SK-N-SH treated with all-trans-retinoic acid at 6 μM for 48 hours (cell line): ENCODE measurements at places on chromosomes 11 and 22.

DNA sequence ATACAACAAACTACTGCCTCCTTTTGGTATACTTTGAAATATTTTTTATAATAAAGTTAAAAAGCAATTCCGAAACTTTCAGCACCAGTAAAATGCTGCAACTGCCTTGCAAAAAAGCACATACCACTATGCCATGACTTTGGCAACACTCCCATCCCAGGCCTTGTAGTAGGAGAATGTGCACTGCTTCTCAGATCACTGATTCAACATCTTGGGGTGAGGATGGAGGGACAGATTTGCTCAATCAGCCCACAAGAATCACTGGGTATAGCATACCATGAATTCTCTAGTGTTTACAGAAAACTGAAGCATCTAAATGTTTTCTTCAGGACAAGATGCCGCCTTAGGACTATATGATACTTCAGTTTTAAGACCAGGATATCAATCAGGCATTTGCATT, 14.9 kb downstream of the EIF4ENIF1 start:
- peak; percentile 30; the same call in 2 of the 3 replicates for ATAC-seq

DNA sequence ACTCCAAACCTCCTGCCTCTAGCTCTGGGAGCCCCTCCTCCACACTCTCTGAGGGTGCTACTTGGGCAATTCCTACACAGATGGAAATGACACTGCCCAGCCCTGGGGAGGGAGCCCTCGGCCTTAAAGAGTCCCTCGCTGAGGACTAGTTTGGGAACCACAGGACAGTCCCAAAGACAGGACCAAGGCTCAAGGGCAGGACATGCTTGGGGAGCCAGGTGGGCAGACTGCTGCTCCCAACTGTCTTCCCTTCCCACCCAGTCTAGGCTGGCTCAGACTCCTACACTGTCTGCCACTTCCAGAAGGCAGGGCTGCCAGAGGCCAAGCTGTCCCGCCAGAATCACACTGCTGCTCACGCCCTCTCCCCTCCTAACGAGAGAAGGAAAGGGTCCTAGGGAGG, 9.8 kb downstream of the ARRB1 start:
- no peak for ATAC-seq

GRCh38 chr11:67680696-67681470, 6.5 kb upstream of the ALDH3B2 start:
- ATAC-seq: no peak

- no peak for ATAC-seq
Observed at GRCh38 chr11:114079511-114080065, 20.1 kb downstream of the ZBTB16 start.

- no peak for ATAC-seq
Observed at GRCh38 chr11:61771985-61772455, 19.6 kb downstream of the MYRF start.

DNA sequence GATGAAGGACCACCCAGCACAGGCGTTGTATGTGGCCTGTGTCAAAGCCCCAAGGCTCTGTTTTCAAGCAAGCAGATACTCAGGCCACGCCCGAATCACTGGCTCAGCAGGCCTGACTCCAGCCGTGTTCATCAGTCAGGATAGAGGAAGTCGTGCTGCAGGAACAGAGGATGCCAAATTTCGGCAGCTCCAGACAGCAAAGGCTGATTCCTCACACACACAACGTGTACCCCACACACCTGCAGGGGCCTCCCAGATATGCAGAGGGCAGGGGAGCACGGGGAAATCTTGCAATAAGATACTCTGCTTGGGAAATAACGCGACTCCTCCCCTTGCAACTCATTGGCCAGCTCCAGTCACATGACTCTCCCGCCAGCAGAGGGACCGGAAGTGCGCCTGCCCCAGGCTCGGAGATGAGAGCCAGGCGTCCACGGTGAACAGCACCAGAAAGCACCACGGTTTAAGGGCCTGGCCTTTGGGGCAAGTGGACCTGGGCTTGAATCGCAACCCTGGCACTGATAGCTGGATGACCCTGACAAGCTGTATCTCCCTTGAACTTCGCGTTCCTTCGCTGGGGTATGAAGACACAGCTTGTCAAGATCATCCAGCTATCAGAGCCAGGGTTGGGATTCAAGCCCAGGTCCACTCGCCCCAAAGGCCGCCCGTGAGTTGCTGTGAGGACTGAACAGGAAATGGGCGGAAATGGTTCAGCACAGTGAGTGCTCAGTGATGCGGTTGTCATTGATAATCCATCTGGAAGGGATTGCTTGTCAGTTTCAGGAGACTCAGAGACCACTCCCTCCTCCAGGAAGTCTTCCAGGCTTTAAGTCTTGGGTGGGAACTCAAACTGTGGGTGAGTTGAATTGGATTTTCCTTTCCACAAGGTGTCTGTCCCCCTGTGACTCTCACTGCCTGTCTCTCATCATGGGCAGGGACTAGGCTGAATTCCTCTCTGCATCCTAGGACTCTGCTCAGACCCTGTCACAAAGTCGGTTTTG, 88.5 kb downstream of the MYEOV start:
- ATAC-seq: no peak

GRCh38 chr11:37710031-37710430, 1112.0 kb upstream of the RAG2 start:
- ATAC-seq: no peak

DNA sequence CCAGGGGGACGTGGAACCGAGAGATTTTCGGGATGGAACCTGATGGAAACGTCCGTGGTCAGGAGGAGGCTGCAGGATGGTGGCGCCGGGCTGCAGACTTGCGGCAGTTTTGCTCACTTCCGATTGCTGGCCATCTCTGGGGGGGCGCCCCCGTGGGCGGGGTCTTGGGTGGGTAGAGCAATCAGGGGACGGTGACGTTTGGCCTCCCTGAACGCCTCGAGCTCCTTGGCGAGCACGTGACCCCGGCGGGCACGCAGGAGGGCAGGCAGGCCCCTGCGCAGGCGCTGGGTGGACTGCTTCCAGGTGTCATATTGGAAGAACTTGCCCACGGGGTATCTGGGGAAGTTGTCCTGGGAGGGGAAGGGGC, 6.3 kb downstream of the IGF2 start:
- ATAC-seq: no peak

DNA sequence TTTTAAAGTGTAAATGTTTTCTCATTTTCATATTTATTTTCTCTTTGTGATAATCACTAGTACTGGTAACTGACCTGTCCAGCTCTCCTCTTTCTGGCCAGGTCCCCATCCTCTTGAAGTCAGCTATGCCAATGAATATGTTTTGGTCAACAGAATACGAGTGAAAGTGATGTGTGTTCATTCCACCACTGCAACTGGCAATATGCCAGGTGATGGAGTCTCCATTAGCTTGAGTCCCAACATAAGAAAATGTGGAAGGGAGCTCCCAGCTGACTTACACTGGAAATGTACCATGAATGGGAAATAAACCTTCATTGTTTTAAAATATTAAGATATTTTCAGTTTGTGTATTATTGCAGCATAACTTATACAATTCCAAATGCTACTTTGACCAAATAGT, 75.8 kb downstream of the CCDC34 start:
- no peak for ATAC-seq

DNA sequence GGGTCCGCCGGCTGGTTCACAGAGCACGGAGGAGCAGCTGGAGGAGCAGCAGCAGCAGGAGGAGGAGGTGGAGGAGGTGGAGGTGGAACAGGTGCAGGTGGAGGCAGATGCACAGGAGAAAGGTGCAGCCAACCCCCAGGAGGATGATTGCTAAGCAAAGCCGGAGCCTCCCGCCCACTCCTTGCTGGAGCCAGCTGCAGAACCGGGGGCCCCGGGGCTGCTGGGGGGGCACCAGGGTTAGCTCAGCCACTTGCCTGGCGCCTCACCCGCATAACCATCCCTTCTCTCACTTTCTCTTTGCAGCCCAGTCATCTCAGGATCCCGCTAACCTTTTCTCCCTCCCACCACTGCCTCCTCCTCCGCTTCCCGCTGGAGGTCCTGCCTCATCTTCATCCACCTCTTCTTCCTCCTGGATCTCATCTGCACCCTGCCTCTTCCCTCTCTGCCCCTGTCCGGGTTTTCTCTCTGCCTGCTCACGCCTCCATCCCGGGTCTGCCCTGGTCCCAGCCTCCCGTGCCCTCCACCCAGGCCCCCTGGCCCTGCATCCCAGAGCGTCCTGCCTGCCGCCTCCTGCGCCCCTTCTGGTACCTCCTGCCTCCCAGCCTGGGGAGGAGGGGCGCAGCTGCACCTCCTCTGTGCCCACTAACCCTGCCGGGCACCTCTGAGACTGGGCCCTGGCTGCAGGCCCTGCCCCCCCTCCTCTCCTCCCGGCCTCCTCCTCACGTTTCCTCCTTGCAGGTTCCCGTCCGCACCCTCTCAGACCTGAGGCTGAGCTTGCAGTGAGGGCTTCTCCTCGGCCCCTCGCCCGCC, 9.5 kb downstream of the KCTD17 start:
- no peak for ATAC-seq

DNA sequence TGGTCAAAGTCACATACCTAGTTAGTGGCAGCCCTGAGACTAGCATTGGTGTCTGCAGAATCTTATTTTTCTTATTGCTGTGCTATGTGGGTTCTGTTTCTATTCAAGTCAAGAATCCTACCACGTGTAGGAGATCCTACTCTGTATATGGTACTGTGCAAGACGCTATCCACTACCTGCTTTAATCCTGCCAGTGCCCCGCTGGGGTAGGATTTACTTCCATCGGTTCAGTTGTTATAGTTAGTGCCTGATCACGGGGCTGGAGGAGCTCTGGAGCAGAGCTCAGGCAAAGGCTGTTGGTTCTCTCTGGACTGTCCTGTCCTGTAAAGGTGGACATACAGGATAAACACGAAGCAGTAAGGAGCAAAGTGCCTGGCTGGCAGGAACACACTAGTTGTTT, 167.9 kb downstream of the NTM start:
- ATAC-seq: no peak

DNA sequence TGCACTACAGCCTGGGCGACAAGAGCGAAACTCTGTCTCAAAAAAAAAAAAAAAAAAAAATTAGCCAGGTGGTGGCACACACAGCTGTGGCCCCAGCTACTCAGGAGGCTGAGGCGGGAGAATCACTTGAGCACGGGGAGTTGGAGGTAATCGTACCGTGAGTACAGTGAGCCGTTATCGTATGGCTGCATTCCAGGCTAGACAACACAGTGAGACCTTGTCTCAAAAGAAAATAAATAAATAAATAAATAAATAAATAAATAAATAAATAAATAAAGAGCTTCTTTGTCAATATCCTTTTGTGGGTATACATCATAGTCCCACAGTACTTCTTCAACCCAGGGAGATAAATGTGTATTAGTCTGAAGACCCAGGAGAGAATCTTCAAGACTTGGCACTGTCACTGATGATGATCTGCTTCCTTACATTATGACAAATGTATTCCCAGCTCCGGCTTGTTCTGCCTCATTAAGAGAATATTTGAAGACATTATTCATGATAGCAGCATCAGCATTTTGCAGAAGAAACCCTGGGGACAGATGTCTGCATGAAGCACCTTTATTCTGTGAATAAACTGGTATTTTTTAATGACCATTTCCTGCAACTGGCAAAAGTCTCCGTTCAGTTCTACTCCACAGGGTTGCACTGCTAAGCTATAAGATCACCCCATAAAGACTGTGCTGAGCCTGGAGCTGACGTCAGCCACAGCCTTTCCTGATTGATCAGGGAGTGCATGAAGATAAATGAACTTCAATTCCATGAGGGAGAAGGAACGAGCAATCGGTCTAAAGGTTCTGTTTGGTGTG, 1.6 kb upstream of the ACY3 start:
- ATAC-seq: peak; percentile 21; the same call in 1 of the 3 replicates

DNA sequence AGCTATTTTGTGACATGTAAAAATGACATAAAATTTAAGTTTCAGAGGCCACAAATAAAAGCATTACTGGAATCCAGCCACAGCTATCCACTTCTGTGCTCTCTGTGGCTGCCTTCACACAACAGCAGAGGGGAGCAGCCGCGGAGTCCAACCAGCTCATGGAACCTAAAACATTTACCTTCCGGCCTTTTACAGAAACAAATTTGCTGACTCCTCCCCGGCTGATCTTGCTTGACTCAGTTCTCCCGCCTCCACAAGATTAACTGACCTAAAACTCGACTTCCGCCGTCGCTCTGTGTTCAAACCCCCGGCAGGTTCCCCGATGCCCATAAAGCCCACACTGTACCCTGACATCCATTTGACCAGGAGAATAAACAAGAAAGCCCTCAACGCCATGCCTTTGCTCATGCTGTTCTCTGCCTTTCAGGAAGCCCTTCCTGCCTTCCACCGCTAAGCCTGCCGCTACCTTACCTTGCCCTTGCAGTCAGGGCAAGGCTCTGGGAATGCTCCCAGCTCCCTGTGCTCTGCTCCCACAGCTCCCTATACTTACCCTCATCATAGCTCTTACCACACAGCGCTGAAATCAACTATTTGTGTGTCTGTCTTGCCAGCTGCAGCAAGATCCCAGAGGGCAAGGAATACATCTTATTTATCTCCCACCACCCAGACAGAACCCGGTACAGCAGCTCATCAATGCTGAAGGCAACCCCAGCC, 35.4 kb downstream of the MICAL3 start:
- no peak for ATAC-seq

DNA sequence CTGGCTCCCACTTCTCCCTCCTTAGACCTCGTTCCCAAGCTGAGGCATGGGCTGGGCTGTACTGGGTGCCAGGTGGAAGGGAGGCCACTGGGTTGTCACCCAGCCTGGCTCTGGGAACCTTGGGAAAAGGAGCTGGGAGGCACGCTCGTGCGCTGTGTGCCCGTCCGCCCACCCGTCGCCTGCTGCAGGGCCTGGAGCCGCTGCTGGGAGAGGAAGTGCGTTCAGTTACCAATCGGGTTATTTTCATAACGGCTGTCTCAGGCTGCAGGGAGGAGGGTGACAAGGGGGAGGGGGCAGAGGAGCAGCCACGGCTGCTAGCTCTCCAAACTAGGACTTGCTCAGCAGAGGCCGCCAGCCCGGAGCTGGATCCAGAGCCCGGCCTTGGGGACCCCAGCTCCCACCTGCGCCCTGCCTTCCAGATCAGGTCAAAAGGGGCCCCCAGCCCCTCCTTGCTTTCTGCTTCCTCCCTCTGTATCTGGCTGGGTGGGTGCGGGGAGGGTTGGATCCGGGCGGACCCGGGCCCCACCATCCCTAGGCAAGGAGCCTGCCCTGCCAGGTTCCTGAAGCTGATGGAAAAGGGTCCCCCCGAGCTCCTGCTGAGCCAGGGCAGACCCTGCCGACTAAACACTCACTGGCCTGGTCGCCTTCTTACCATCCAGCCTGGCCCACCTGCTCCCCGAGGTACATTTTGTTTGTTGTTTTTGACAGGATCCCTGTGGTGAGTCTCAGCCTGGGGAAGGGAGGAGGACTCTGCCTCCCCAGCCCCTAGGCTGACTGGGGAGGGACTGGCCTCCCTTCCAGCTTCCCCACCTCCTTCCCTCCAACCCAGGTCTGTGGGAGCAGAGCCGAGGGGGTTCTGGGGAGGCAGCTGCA, 14.3 kb downstream of the DGKZ start:
- ATAC-seq: peak; percentile 47

DNA sequence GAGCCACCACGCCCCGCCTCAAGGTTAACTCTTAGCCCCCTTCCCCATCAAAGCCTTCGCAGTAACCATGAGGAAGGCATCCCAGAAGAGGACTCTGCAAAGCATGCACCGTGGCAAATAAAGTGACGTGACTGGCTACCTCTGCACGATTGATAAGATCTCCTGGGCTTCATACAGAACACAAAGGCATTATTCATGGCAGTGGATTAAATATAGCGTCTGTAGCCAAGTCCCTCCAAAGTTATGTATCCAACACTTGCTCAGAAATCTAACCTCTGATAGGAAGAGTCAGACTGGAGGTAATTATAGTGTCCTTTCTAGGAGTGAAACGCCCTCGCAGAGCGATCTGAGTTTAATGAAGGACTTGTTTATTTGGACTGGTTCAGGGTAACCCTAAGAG, 22.4 kb downstream of the CPT1A start:
- ATAC-seq: no peak
